Thoracic aorta endothelial cell (primary cell): ENCODE measurements at places on chromosomes 6 and 20. TPM values are rescaled to one million over a fixed set of nuclear protein-coding genes. Genes with fewer than 3 reads are reported as not detected.

KIF25 gene
- total RNA-seq = not detected in 2 replicates

VTA1 gene
- total RNA-seq = 87.2 and 107 TPM in 2 replicates

TOX2 gene
- total RNA-seq = 5.5 and 11.8 TPM in 2 replicates

GATA5 gene
- 0.07 and 0.40 TPM in 2 replicates for total RNA-seq

MEP1A gene
- not detected in 2 replicates for total RNA-seq

SNAP25 gene
- total RNA-seq = not detected in 2 replicates

CST2 gene
- not detected in 2 replicates for total RNA-seq
